ENCODE measurements at places on chromosomes 12 and 14.

- DNase-seq, result no peak
These were observed 30.2 kb downstream of the METAP2 start for GRCh38 chr12:95504140-95504539.

- DNase-seq, result no peak
These were observed 785 bp upstream of the FAM181A start for GRCh38 chr14:93926245-93926872.

- DNase-seq, result no peak
These were observed 178.5 kb downstream of the C12orf42 start for GRCh38 chr12:103317220-103317619.

DNA sequence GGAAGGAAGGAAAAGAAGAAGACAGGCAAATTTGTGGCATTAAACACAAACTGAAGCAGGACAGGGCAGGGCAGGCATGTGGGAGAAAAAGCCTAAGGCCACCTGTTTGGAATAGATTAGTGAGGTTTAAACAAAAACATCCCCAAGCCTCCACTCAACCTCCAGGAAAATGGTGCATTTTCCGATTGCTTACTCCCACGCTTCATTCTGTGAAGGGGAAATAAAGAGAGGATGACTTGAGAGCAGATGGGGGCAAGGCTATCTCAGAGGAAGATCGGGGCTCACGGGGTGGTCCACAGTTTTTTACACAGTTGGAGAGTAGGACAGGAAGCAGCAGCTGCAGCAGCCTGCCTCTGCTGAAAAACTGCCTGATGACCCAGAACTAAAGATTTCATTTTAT is 250.9 kb downstream of the DUSP6 start:
- DNase-seq, result no peak

GRCh38 chr12:130568501-130568900 is 147.6 kb downstream of the RIMBP2 start:
- no peak for DNase-seq

DNA sequence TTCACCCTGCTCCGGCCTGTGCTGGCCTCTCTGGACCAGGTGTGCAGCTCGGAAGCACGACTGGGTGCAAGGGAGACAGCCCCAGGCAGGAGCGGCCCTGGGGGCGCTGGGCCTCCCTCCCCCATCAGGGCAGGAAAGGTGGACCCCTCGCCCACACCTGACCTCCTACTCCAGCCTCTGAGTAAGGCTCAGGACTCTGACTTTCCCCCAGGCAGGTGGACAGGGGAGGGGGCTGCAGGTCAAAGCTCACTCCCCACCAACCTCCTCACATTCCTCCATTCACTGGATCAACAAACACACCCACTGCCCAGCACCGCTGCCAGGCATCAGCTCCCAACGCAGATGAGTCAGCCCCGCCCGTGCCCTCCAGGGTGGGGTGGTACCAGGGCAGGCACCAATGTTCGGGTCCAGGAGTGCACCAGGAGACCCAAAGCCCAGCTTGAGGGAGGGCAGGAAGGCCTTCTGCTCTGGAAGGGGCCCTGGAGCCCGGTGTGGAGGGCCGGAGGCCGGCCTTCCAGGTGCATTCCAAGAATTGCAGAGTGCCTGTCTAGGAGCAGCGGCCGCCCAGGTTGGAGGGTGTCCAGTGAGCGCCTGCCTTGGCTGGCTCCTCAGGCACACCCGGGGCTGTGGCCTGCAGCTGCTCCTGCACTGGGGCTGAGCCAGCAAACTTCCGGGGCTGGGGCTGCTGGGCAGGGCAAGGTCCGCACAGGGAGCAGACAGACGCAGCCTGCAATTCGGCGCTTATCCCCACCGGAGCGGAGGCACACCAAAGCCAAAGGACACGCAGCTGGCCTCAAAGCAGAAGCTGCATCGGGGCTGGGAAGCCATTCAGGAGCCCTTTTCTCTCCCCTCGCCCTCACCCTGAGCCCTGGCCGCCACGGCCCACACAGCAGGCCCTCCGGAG is 1.6 kb upstream of the INF2 start:
- no peak for DNase-seq

DNA sequence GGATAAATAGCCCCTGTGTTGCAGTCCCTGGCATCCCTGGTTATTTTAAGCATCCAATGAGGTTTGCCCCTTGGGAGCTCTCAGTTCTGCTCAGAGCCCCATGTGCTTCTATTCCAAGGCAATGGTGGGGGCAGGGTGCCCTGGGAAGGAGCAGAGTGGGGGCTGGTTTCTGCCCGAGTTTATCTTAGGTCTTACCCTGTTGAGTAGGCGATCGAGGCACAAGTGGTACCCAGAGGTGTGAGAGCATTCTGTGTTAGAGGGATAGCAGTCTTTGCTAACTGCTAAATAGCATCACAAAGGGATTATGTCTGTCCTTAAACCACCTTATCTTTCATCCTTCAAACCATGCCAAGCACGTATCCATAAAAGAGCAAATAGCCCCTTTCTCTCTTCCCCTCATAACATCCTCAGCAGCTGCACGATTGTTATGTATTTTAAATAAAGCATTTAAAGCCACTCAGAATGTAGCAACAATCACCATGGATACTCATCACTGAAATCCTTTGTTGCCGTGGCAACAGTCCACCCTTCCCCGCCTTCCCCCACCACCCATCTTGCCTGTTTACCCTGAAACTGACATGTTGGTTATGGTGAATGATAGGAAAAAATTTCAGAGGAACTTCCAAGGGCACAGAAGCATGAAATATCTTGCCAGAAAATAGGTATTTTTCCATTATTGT is 139.3 kb downstream of the PTPN11 start:
- DNase-seq, result no peak

GRCh38 chr12:67827820-67828383 is 161.3 kb upstream of the IFNG-AS1 start:
- no peak for DNase-seq

All from stimulated activated CD8-positive, alpha-beta memory T cell treated with anti-CD3 and anti-CD28 coated beads, Interleukin-2, amount 100 ng/mL, for 1 hour (primary cell).